ENCODE measurements at places on chromosomes 12 and 14.

GRCh38 chr14:102659797-102660196, 67.3 kb downstream of the RCOR1 start:
- no peak for DNase-seq

GRCh38 chr12:93723568-93723930, 46.4 kb downstream of the CRADD start:
- DNase-seq = no peak

- no peak for DNase-seq
Measured at GRCh38 chr12:64034901-64035576, 187.1 kb downstream of the KICS2 start.

- DNase-seq = no peak
Measured at GRCh38 chr12:4217091-4217490, 56.5 kb upstream of the CCND2 start.

DNA sequence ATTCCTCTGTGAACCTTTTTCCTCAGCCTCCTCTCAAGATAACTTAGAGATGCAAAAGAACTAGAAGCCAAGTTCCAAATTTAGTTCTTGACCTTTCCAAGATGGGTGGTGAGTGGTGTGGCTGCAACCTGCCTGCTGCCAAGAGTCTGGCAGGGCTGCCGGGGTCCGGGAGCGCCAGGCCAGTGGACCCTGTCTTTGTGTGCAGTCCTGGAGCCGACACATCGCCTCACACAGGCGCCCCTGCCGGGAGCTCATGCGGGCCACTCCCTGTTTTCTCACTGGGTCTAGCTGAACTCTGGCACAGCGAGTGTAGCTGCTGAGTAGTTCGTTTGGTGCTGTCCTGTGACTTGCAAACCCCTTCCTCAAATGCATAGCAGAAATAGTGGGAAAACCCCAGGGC, 84.9 kb downstream of the CACNA1C start:
- no peak for DNase-seq

GRCh38 chr14:77212943-77213678, 31.5 kb downstream of the TMEM63C start:
- DNase-seq = no peak

GRCh38 chr12:109572506-109572845, 828 bp downstream of the MMAB start:
- DNase-seq = no peak

DNA sequence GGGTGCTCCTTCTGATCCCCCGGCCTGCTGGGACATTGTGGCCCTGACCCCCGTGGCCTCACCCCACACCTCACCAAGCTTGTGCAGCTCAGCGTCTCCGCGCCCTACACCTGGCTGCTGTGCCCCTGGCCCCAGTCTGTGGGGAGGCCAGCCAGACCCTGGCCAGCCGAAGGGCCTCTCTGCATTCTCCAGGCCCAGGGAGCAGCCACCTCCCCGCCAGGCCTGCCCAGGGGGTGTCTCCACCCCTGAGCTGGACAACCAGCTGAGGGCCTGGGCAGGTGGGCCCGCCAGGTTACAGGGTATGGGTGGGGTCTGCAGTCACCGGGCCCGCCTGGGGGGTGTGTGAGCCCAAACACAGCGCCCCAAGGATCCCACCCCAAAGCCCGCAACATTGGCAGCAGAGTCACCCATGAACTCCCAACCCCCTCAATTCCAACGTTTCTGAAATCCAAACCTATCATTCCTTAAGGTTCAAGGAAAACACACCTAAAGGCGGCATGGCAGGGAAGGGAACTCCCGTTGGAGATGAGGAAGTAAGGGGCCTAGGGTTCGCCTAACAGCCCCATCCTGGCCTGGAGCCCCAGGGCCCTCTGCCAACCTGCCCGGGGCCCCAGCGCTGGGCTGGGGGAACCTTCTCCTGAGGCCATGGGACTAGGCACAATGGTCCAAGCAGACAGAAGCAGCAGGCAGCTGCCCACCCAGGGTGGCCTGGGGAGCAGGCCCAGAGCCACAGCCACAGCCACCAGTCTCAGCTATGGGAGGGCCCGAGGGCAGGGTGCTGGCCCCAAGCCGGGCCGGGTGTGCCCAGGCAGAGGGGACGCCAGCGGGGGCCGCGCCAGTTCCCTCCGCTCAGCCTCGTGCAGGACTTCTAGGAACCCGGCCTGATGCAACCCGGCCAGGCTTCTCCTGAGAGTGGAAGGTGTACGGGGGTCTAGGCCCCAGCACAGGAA, 8.5 kb downstream of the AKT1 start:
- DNase-seq = no peak
